ENCODE measurements at places on chromosomes 2 and 18.

DNA sequence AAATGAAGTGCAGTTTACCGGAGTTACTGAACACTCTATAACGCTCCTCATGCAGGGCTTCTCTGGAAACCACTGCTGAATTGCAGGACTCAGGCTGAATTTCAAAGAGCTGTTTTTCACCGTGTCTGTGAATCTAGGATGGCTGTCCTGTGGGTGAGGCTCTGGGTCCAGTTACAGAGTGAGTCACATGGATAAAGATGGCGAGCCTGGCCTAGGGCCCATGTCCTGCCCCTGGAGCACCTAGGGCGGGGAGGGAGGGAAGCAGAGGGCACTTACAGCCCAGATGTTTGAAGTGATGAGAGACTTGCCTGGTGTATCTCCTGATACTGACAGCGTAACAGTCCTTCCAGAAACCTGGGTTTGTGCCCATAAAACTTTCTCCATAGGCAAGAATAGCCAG, 583.0 kb downstream of the IRS1 start:
- no peak for DNase-seq

GRCh38 chr2:142920571-142920970, 43.1 kb downstream of the KYNU start:
- no peak for DNase-seq

GRCh38 chr2:15238028-15238427, 323.1 kb downstream of the NBAS start:
- DNase-seq = no peak

DNA sequence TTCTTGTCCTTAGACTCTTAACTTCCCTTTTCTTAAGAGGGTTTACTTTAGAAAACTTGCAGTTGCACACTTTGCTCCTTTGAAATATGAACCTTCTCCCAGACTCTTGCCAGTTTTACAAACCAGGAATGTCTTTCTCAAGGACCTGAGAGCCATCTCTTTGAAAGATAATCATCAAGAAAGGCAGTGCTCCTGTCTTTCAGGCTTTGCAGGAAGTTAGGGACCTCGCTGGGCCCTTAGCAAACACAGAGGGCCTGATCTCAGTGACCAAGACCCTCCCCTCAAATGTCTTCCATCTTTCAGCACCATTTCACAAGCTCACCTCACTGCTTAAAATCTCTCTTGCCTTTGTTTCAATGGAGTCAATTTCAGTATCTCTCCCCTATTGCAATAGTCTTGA, 32.0 kb upstream of the NYAP2 start:
- no peak for DNase-seq

GRCh38 chr2:230685178-230685577, 27.5 kb upstream of the CAB39 start:
- DNase-seq = no peak
